ENCODE measurements at places on chromosomes 3 and 15.

DNA sequence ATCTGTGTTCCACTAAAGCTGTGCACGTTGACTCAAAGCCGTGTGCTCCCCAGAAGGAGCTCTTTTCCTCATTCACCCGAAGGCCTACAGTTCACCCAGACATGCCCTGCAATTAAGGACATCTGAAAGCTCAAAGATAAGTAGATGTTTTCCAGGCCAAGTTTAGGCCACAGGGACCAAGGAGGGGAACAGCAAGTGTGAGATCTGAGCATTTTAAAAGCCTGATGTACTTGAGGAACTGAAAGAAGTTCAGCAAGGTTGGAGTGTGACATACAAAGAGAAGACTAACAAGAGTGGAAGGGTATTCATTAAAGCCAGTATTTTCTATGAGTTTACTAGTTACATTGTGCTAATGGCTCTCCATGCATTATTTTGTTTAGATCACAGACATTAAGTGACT lies 68.0 kb downstream of the CASR start:
- DNase-seq = no peak

GRCh38 chr3:129530251-129530791 lies 1.9 kb downstream of the RHO start:
- DNase-seq = no peak

GRCh38 chr15:94480289-94480834 lies 249.0 kb downstream of the MCTP2 start:
- DNase-seq = no peak

DNA sequence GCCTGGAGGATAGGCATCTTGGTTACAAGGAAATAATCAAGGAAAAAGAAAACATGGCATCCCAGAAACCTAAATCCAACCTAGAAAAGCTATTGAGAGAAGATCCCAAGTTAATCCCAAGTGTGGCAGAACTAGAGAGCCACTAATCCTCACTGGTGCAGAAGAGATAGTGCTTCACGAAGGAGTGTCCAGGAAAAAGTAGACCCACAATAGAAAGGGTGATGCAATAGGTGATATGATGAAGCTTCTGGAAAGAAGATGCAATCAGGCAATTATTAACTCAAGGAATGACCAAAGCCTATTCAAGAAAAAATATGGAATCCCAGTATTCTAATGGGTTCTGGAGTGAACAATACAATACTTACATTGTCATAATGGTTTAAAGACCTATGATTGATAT lies 95.2 kb downstream of the AQP9 start:
- DNase-seq = no peak

- DNase-seq = no peak
Observed at GRCh38 chr3:197512691-197513571, 42.8 kb downstream of the BDH1 start.

Data from activated T-cell treated with anti-CD3 and anti-CD28 coated beads for 1 hour (primary cell).